ENCODE measurements at places on chromosomes 6 and 20. TPM values are rescaled to one million over a fixed set of nuclear protein-coding genes. Genes with fewer than 3 reads are reported as not detected.

Gene WFDC13
- not detected for total RNA-seq

Gene TAP1
- total RNA-seq = 30.7 TPM

- no peak for DNase-seq
These were observed 36.3 kb upstream of the SIRPA start for GRCh38 chr20:1858871-1859270.

Gene KIF13A
- total RNA-seq = 19.6 TPM

DNA sequence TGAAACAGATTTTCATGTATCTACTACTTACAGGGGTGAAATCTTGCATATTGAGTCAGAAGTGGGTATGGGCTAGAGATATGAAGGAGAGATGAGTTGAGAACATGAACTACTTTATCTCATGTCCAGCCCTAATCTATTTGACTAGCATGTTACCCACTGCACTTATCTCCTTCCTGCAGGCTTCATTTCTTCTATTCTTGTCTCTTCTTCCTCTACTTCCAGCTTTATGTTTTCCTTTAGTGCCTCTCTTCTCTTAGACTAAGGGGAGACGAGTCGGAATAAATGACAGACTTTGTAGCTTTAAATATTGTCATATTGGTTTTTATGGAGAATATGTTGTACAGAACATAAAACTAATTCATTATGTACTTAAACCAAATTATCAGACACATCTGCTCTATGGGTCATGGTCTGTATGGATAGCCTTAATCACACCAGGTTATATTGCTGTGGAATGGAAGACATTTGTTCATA lies 5.3 kb downstream of the RAB32 start:
- no peak for DNase-seq

Gene DNAAF9
- 15.0 TPM for total RNA-seq

DNA sequence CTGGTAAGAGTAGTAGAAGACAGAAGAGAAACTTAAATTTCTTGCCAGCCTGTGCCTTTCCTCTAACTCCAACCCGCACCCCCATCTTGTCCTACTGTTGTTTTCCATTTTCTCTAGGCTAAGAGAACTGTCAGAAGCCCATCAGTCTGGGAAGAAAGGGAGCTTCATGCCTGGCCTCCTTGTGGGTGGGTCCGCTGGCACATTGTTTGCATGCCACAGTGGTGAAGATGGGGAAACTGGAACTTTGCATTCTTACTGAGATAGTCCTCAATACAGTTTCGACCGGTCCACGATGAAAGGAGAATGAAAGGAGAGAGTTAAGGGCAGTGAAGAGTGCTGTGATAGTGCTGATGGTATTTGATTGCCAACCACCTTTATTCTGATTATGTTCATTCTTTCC lies 103.1 kb downstream of the TCP11 start:
- no peak for DNase-seq

Gene POM121L2
- total RNA-seq = 0.05 TPM

Gene EYA2
- total RNA-seq = 0.18 TPM

Gene PTPRT
- under 0.01 TPM for total RNA-seq

Gene FLOT1
- 154 TPM for total RNA-seq

DNA sequence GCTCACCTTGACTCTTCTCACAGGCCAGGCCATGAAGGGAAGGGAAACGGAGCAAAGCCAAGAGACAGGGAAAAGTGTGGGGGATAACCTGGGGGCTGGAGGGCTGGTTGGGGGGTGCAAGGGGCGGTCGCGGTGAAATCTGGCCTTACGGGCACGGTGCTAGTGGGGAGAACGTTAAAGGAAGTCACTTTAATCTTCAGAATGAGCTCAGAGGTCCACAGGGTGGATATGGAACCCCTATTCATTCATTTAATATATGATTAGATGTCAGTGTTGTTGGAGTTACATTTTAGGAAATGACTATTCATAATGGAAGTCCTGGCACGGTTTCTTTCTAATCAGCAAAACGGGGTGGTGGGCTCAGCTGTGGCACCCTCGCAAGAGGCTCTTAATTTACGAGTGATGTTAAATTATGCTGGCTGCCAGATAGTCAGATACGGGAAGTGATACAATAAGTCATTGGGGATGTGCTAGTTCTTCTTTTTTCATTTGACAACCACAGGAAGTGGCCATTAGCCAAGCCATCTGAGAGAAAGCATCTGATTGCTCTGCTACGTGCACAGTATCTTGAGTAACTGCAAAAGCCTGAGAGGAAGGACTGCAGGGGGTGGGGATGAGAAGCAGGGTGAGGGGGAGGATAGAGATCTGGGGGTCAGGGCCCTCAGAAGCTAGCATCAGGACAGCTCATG lies 253.0 kb downstream of the QKI start:
- no peak for DNase-seq

Gene RSPO3
- total RNA-seq = not detected

GRCh38 chr6:12279322-12280091 lies 10.7 kb upstream of the EDN1 start:
- DNase-seq = no peak

- no peak for DNase-seq
These were observed 331.1 kb upstream of the HSF2 start for GRCh38 chr6:122068291-122068769.

DNA sequence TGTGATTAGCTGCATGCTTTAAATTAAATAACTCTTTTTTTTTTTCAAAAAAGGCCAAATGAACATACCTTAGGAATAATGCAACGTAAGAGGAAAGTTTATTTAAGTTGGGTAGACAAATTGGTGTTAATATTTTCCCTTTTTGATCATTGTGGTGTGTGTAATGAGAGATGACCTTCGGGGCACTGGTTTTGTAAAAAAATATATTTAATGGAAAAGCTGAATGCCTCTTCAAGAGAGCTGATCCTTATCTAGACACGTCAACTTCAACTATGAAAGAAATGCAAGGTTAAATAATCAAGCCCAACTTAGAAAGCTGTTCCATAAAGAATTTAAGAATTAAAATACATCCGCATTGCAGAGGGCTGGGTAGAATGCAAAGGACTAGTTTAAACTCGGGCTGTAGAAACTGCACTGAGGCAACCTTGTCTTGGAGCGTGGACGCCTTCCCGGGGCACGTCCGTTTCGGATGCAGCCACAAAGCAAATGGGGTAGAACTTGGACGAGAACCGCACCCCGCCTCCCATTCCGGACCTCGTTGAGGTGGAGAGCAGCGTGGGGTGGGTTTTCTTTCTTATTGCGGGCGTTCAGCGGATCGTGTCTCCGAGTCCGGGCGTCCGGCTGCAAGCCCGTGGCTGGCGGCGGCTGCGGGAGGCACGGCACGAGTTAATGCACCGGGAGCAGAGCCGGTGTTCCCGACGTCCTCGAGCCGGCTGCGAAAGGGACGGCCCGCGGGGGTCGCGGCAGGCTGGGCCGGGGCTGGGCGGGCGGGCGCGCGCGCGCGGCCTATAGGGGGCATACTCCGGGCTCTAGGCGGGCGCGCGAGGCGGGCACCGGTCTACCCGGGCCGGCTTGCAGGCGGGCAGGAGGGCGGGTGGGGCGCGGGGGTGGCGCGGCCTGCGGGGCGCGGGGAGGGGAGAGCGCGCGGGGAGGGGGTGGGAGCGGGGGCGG lies 1.9 kb downstream of the JARID2 start:
- peak; percentile 44 for DNase-seq

Gene ADGB
- total RNA-seq = 0.72 TPM

- DNase-seq = no peak
These were observed 52.5 kb downstream of the PRND start for GRCh38 chr20:4774207-4774606.

- DNase-seq = no peak
These were observed at the start of gene CCM2L for GRCh38 chr20:32010101-32010500. Gene CCM2L (plus strand): TSS chr20:32010438. CDS start chr20:32010455, 17 bp downstream.

GRCh38 chr6:84348801-84349200 lies 121.4 kb upstream of the CEP162 start:
- no peak for DNase-seq

- DNase-seq = no peak
These were observed 5.7 kb upstream of the RBPJL start for GRCh38 chr20:45300961-45301360.

Gene PARD6B
- 10.7 TPM for total RNA-seq

GRCh38 chr6:56772737-56773184 lies 130.1 kb upstream of the DST start:
- no peak for DNase-seq

DNA sequence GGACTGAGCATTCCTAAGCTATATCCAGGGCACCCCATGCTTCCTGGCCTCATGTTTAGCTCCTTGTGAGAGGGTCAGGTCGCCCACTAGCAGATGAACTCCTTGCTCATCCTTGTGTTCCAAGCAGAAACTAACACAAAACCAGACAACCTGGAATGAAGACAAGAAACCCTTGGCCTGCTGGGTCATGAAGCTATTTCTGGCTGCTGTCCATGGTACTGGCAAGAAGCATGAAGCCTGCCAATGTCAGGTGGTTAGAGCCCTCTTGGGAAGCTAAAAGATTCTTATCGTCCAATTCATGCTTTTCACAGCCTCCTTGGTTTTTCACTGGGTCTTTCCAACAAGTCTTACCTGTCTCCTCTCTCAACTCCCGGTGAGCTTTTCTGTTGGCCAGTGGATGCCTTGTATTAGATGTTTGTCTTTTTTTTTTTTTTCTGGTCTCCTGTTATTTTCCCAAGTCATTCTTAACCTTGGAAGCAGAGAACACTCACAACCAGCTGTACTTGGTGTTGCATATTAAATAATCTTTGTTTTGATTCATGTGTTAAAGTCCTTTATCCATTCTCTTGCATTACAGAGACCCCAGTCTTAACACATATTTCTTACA lies 180.3 kb downstream of the ANKRD60 start:
- peak; percentile 51 for DNase-seq

- DNase-seq = peak; percentile 89
These were observed 38.7 kb downstream of the UQCC2 start for GRCh38 chr6:33672808-33673207.

Gene PDYN
- not detected for total RNA-seq

- no peak for DNase-seq
These were observed 84.4 kb downstream of the LYRM2 start for GRCh38 chr6:89554106-89554505.

GRCh38 chr6:38935051-38935450 lies 113.5 kb upstream of the GLP1R start:
- no peak for DNase-seq

- no peak for DNase-seq
These were observed 67.5 kb upstream of the QKI start for GRCh38 chr6:163347021-163347446.

Gene ZSCAN9
- 10.2 TPM for total RNA-seq

DNA sequence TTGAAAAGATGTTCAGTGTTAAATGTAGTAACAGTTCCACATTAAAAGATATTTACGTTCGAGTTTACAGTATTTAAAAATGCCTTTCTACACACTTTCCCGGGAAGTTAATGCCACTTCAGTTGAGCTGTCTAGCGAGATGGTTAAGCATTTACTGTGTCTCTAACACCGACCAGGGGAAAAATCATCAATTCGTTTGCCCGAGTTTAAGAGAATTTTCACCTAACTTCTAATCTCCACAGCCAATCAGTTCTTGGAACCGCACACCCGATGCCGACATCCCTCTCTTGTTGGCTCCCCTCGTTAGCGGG lies 58.2 kb downstream of the FAM217A start:
- DNase-seq = no peak

Gene SCGN
- total RNA-seq = 0.23 TPM

Gene SYNDIG1
- total RNA-seq = 0.10 TPM

DNA sequence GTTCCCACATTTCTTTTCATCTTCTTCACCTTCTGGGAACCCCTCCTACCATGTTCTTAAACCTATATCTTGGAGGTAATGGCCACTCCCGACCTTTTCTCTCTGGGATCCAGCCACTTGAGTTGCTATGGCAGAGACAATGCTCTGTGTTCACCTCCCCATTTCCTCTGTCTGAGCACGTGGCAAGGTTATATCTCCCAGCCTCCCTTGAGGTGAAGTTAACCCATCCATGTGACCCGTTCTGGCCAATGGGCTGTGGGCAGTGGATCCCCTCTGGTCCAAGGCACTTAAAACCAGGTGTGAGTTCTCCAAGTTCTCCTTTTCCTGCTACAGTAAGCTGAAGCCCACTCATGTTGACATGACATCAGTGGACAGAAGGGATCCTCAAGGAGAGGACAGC lies 261.4 kb downstream of the LRFN2 start:
- no peak for DNase-seq

Measured in ovary (tissue), 10 donors.